ENCODE measurements at places on chromosomes 1 and 21.

- DNase-seq, result no peak
Measured at GRCh38 chr1:189103956-189104355, 1373.7 kb downstream of the BRINP3 start.

DNA sequence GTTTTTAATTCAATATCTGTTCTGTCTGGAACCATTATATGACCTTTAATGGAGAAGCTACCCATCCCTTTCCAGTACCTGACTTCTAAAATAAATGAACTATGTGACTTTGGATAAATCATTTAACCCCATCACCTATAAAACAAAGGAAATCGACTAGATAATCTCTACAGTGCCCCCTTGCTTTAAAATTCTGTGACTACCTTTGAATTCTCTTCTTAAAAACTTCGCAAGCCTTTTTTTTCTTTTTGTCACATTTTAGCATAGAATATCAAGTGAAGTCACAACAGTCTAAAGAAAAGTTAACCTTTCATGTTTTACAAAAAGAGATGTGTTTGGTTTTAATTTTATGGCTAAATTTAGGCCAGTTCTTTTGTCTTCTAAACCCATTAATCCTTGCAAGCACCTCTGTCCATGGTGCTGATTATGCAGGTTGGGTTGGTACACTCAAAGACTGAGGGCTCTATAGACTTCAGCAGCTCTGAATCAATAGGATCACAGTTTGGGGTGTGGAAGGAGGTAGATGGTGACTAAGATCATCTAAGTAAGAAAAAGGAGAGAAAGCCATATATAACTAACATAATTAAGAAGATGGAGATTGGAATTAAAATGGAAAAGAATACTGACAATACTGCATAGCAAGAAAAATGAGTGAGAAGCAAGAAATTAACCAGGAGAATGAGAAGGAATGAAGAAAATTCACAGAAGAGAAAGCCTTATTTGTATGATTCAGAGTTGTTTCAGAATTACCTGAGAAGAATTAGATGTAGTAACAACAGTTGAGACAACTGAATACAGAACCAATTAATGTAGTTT lies 59.2 kb downstream of the TBX15 start:
- DNase-seq, result no peak

DNA sequence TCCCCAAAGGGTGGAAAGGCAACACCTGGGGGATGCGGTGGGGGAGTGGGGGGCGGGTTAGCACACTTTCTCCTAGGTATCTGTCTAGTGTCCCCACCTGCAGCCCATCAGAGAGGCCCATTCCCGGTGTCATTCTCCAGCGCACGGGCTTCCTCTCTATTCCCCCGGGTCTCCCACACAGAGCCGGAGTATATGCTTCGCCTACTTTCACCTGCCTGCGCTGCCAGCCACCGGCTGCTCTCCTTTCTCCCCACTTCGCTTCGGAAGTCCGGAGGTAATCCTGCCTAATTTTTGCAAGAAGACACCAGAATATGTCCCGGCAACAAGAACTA lies 852 bp downstream of the RGS7 start:
- no peak for DNase-seq

DNA sequence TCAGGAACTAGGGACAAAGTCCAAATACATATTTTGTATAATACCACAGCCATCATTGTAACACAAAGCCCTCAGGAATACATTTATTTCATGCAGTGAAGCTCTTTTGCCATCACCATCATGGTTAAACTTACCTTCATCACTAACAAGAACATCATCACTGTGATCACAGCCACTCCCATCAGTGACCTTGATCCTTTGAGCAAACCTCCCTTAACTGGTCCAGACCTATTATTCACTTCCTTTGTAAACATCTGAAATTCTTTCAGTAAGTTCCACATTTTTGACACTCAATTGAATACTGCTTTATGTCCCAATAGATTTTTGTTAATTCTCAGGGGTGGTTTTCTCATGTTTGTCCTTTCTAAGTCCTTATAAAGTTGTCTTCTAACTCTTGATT lies 16.2 kb upstream of the KPRP start:
- DNase-seq, result no peak

DNA sequence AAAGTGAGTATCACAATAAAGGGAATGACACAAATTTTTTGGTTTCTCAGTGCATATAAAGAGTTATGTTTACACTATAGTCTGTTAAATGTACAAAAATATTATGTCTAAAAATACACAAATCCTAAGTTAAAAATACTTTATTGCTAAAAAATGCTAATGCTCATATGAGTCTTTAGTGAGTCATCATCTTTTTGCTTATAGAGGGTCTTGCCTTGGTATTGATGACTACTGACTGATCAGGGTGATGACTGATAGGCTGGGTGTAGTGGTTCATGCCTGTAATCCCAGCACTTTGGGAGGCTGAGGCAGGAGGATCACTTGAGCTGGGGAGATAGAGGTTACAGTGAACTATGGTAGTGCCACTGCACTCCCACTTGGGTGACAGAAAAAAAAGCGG lies 12.9 kb upstream of the NUF2 start:
- no peak for DNase-seq

- no peak for DNase-seq
Measured at GRCh38 chr1:172391976-172392375, 28.5 kb upstream of the C1orf105 start.

- no peak for DNase-seq
Measured at GRCh38 chr1:240254006-240254405, 162.3 kb downstream of the FMN2 start.

DNA sequence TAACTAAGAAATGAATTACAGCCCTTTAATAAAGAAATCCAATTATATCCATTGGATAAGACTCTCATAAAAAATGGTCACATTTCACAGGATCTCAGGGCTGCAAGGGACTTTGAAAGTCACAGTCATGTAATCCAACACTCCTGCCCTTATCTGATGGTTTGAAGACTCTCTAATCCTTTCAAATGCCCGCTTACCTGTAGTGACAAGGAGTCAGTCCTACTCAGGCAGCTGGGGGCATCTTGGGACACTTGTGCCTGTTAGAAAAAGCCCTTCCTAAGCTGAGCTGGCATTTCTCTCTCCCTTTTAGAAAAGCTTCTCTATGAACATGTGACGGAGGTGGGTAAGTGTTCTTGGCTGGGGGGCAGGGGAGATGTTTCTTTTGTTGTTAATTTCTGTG lies 11.0 kb upstream of the ZNF691 start:
- DNase-seq, result no peak

DNA sequence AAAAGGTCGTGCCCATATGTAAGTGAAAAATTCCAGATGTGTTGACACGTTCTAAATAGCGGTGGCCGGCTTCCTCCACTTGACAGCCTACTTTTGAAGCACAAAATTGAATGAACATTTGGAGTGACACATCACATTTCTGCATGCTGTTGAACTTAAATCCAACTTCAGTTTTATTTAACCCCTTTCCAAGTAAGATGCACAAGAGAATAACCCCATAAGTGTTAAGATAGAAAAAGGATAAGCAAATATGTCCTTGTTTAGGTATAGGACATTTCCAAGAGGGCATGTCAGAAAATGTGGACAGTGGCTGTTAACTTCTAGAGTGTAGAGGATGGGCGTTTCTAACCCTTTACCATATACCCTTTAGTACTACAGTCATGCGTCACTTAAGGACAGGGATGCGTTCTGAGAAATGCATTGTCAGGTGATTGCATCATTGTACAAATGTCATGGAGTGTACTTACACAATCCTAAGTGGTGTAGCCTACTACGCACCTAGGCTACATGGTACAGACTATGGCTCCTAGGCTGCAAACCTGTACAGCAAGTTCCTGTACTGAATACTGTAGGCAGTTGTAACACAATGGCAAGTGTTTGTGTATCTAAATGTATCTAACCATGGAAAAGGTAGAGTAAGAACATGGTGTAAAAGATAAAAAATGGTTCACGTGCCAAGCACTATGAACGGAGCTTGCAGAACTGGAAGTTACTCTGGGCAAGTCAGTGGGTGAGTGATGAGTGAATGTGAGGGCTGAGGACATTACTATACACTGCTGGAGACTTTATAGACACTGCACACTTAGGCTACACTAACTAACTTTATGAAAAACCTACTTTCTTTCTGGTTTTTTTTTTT lies 9.3 kb upstream of the FAM89A start:
- DNase-seq, result no peak

DNA sequence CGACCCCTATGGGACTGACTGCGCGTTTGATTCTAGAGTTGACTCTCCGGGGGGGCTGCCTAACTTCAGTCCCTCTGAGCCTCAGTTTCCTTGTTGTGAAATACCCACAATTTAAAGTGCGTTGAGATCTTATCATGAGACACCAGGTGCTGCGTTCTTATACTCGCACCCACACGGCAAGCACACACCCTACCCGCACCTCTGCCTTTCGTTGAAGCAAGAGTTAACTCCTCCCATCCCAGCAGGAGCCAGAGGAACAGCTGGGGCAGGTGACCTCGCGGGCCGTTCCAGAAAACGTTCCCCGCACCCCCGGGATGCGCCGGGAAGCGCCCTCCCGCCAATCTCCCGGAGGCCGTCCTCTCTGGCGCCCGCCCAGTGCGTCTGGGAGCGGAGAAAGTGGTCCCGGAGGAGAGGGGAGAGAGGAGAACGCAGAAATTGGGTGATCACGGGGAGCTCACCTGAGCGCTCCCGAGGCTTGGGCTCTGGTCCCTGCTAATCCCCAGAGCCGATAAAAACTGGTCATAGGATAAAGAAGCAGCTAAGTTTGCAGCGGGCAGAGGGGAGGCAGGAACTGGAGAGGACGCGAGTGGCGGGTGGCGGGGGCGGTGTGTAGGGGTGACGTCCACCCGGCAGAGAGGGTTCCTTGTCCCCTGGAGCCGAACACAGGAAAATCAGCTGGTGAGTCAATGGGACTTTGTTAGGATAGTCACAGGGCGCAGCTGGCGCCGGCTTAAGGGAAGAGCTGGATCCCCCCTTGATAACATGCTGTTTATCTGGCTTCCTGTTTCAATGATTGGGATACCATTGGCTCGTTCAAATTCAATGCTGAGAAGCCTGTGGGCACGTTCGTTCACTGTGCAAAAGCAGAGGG lies 869 bp downstream of the NAV1 start:
- DNase-seq, result no peak

GRCh38 chr1:14476170-14476955 lies 122.1 kb upstream of the KAZN start:
- DNase-seq, result no peak

DNA sequence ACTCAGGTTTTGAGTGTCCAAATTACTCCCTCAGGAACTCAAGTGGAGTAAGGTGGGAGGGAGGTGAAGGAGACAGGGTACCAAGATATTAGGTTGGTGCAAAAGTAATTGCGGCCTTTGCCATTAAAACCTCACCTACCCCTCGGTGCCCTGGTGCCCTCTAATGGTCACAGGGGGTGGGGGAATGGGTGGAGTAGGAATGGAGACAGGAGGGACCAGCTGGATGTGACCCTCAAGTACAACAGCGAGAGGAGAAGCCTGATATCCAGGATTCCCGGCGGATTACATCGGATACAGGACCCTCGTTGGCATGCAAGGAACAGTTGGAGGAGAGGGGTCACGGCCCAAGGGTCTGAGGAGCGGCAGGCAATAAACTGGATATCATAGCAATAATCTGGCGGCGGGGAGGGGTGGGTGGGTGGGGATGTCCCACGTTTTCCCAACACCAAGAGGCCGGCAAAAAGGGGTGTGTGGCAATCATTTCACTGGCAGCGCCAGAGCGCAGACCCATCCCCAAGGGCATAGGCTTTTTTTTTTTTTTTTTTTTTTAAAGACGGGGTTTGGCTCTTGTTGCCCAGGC lies 4.3 kb upstream of the ZBTB7B start:
- DNase-seq, result no peak

- no peak for DNase-seq
Measured at GRCh38 chr1:25523542-25523941, 19.9 kb upstream of the LDLRAP1 start.

DNA sequence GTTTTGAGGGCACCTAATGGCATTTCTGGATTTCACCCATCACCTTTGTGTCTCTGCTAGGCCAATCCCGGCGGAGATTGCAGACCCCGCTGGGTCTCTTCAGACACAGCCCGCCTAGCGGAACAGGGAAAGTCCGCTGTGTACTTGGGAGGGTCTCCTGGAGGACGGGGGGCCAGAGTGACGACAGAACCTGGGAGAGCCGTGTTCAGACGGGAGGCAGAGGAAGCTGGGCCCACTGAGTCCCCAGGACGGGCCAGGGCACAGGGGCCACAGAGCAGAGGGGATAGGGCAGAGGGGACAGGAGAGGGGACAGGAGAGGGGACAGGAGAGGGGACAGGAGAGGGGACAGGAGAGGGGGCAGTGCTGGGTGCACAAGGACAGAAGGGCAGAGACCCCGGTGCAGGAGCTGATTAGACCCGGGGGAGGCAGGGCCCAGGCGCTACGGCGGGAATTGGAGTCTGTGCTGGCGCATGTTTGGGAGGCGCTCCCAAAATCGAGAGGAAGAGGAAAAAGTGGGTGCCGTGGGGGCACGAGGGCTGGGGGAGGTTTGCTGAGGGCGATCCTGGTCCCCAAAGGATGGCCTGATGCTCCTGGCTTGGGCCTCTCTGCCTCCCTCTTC lies 12.7 kb downstream of the TRPM2 start:
- no peak for DNase-seq

- peak; percentile 25 for DNase-seq
Measured at GRCh38 chr1:178541829-178542553, 29.1 kb downstream of the TEX35 start.

DNA sequence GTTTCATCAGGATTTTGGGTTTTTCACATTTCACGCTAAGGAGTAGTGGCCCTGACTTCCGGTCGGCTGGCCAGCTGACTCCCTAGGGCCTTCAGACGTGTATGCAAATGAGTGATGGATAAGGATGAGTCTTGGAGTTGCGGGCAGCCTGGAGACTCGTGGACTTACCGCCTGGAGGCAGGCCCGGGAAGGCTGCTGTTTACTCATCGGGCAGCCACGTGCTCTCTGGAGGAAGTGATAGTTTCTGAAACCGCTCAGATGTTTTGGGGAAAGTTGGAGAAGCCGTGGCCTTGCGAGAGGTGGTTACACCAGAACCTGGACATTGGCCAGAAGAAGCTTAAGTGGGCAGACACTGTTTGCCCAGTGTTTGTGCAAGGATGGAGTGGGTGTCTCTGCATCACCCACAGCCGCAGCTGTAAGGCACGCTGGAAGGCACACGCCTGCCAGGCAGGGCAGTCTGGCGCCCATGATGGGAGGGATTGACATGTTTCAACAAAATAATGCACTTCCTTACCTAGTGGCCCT lies 23.1 kb upstream of the TNFRSF1B start:
- DNase-seq, result no peak

GRCh38 chr1:54703471-54703870 lies 12.2 kb upstream of the TTC4 start:
- DNase-seq, result no peak

- DNase-seq, result no peak
Measured at GRCh38 chr1:204272505-204272904, 58.7 kb upstream of the GOLT1A start.

GRCh38 chr1:245901037-245901436 lies 606.0 kb downstream of the SMYD3 start:
- no peak for DNase-seq

Data from stimulated activated CD8-positive, alpha-beta memory T cell treated with anti-CD3 and anti-CD28 coated beads, Interleukin-2, amount 100 ng/mL, for 48 hours (primary cell).